ENCODE measurements at places on chromosomes 7 and 10.
A peak's percentile ranks its signal among the peaks of the same experiment; 100 is the strongest.

- DNase-seq, result no peak
Observed at GRCh38 chr7:157542068-157543021, 205.5 kb downstream of the DNAJB6 start.

DNA sequence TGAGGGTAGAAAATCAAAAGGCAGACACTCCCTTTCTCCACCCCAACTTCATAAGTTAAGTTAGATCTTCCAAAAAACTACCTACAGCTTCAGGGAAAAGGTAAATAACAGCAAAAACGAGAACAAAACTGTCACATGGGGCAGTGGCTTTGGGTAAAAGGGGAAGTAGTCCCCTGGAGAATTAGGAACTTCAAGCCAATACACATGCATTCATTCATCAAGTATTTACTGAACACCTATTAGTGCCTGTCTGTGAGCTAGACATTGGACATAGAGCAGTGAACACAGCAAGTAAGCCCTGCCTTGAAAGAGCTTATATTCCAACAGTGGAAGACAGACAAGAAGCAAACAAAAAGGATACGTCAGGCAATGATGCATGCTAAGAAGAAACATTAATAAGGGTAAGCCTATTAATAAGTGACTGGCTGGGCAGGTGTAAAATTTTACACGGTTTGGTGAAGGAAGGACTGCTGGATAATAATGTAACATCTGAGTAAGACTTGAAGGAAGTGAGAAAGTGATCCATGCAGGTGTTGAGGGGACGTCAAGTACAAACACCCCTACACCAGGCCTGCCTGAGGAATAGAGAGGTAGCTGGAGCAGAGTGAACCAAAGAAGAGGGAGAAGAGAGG, 69.6 kb upstream of the RAPGEF5 start:
- DNase-seq, result no peak

DNA sequence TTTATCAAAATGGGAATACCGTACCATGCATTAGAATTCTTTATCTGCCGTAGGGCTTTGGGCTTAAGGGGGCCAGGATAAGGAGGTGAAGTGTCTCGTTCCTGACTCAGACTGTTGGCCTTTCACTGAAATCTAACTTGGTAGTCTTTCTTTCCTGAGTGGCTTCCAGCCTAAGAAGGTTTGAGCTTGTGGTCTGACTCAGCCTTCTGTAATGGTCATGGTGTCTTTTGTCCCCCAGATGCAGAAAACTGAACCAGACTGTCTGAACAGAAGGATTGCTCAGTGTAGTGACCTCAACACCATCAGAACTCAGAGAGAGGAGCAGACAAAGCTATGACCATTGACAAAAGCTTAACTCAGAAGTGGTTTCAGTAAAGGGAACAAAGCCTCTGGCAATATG, 39.5 kb downstream of the WNT2 start:
- peak; percentile 95 for DNase-seq

- no peak for DNase-seq
Observed at GRCh38 chr10:17758896-17759295, 6.9 kb downstream of the TMEM236 start.

DNA sequence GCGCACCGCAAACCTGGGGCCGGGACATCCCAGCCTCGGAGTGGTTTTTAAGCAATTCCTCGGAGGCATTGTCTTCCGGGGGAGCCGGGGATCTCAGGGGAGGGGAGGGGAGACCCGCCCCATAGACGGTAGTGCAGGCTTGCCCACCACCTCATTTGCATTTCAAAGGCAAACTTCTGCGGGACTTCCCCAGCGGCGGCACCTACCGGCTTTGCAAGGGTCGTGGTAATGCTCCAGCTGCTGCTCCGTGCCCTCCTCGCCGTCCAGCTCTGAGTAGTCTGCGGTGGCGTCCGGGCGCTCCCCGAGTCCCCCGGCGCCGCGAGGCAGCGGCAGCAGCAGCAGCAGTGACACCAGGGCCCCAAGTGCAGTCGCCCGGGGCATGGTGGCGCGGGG, 425 bp downstream of the TLL2 start:
- DNase-seq, result no peak

GRCh38 chr7:157693521-157694375, 356.9 kb downstream of the DNAJB6 start:
- DNase-seq, result no peak

- DNase-seq, result no peak
Observed at GRCh38 chr10:4982764-4983226, 19.6 kb downstream of the AKR1C1 start.

GRCh38 chr10:48336978-48337599, 30.6 kb downstream of the MAPK8 start:
- no peak for DNase-seq

GRCh38 chr10:123754123-123754522, 88.0 kb downstream of the GPR26 start:
- no peak for DNase-seq

- peak; percentile 1 for DNase-seq
Observed at GRCh38 chr10:106711313-106711906, 453.1 kb downstream of the SORCS1 start.

DNA sequence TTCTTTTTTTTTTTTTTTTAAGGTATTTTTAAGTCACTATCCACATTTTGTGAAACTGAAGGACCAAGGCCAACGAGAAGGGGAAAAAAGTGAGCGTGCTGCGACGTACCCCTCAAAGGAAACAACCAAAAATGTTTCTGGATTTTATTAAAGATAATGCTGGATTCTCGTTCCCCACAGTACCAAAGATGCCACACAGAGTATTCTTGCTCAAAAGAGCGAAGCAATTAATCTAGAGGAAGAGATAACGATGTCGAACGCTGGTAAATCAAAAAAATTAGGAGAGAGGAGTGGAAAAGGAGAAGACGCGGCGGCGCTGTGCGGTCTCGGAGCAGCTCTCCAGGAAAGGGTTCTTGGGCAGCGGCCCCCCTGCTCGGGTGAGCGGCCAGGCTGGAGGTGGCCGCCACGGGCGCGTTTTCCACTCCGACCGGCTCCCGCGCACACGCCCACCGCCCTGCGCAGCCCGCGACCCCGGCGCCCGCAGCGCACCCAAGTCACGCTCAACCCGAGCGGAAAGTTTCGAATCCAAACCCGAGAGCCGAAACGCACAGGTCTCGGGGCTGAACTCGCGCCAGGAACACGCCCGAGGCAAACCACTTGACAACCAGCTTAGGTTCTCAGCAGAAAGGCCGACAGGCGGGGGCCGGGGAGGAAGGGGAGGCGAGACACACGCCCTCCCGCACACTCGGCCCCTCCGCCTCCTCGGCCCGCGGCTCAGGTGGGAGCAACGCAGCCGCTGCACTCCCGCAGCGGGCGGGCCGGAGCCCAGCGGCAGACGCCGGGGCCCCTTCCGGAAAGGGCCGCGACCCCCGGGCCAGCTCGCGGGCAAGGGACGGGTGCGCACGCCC, 989 bp downstream of the SRPK2 start:
- peak; percentile 69 for DNase-seq

DNA sequence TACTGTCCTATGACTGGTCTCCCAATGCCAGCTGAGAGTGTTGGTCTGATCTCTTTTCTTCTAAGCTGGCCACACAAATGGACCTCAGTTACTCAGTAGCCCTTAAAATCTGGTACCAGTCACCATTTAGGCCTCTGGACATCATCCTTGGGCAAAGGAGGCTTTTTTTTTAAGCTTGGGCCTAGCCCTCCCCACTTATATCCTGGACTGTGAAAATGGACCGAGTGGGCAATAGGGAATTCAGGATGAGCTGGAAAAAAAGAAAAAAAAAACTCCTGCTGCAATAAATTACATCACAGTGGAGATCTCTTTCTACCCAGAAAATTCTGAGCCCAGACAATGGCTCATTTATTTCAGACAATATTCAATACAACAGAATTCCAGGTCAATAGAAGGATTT, 68.4 kb downstream of the PARP12 start:
- DNase-seq, result no peak

- no peak for DNase-seq
Observed at GRCh38 chr10:15290150-15290549, 80.9 kb downstream of the FAM171A1 start.

- DNase-seq, result no peak
Observed at GRCh38 chr10:35554461-35555056, 50.6 kb upstream of the GJD4 start.

DNA sequence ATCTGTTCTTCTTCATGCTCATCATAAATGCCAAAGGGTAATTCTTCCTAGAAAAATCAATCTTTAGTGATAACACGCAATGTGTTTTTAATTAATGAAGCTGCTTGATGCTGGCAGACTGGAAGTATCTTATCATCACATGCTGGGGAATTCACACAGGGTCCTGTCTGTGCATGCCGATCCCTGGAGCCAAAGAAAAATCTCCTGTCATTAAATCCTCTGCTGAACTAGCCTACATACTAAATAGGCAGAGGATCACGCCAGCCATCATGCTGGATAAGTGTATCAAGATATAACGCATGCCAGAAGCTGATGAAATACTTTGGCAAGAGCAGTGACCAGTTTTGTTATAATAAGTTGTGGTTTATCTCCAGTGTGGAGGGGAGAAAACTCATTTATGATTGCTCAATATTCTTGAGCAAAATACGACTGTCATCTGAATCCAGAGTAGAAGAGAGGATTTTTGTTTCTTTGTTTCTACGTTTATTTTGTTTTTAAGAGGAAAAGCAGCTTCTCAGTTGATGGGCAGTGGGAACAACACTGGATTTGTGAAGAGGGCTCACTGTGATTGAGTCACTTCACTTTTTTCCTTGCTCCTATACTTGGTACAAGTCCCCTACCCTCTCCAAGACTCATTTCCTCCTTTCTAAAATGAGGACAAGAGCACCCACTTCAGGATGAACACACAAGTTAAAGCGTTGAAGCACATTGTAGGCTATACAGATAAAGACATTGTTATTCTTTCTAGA, 649.1 kb downstream of the TNS3 start:
- DNase-seq, result peak; percentile 93

DNA sequence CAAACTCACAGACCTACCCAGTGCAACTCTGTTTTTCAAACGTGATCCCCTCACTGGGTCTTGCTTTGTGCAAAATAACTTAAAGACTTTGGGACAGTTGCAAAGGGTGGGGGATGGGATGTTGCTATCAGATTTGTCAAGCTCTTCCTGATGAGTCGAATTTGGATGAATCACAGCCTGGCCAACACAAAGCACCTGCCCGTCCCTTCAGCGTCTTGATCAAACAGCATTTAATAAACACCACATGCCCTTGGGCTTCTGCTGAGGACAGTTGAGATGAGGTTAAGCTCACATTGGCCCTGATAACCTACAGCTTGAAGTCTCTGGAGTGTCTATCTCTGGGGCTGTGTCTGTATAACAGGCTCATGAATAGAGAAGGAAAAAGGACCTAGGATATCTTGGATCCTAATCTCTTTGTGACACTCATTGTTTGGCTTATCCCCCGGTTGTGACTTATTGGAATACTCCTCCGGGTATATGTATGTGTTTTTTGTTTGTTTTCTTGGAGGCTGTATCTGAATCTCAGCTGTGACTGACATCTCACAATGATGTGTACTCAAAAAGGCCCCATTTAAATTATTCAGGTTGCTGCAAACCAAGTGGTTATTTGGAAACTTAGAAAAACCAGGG, 132.6 kb upstream of the NAMPT start:
- DNase-seq, result peak; percentile 74

DNA sequence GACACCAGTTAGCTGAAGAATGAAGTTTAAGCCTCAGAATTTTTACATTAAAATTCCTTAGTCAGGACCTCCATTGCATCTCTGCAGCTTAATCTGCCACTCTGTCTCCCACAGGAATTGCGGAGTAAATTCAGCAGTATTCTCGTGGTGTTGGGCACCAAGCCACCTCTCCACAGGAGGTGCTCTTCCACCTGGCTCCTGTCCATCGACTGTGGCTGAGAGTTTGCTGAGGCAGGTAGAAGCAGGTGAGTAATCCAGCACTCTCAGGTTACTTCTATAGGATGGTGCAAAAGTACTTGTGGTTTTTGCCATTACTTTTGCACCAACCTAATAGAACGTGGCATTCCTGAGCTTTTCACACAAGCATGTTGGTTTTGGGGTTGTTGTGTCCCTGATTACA, 134.1 kb downstream of the GFRA1 start:
- no peak for DNase-seq

GRCh38 chr7:16066805-16067459, 354.4 kb downstream of the CRPPA start:
- DNase-seq, result no peak

DNA sequence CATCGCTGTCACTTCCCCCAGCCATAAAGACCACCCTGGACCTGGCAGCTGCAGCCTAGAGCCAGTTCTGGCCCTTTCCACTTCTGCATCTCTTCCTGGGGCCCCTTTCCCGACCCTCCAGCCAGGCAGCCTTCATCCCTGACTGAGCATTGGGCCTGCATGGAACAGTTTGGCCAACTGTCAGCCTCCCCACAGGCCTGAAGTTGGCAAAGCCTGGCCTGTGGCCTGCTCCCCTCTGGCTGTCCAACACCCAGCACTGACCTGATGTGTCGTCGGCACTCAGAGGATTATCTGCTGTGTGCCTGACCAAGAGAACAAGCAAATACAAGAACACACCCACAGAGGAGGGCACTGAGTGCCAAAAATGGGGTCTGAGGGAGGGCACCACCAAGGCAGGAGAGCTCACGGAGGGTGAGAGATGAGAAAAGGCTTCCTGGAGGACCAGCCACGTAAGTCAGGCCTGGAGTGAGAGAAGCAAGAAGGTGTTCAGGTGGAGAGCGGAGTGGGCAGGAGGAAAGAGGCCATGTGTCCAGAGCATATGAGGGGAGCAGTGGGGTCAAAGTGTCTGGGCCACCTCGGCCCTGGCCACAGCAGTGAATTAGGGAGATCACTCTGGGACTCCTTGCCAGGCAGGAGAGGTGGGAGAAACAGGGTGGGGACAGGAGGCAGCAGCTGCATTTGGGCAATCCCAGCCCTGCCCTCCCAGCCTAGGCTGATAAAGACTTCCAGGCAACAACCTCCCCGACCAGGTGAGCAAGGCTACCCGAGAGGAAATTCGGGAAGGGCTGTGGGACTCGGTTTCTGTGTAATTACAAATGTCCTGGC, 4.5 kb downstream of the GPRIN2 start:
- no peak for DNase-seq

- DNase-seq, result no peak
Observed at GRCh38 chr10:83512681-83513080, 626.6 kb upstream of the GHITM start.

- peak; percentile 13 for DNase-seq
Observed at GRCh38 chr7:131293018-131293417, 34.7 kb upstream of the MKLN1 start.

GRCh38 chr7:47973739-47974138, 5.7 kb downstream of the HUS1 start:
- no peak for DNase-seq

- peak; percentile 52 for DNase-seq
Observed at GRCh38 chr7:1758028-1758858, 88.2 kb downstream of the ELFN1 start.

DNA sequence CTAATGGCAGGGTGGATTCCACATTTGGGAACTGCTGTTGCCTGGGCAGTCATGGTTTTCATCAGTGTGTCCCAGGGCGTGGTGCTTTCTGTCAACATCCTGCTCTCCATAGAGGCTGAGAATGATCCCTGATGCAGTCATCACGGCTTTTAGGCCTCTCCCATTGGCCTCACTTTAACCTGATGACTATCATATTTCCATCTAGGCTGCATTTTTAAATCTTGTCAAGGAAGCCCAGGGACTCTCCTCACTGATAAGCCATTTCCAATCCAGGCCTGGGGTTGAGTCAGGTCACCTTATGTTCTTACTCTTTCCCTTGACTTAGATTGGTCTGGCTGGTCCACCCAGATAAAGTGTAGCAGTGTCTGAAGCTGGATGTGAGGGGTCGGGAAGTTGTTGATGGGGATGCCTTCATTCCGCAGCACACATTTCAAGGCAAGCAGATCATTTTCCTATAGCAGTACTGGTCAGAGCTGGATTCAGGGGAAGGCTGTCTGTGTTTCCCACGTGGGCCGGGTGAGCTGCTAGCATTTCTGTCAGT, 177.0 kb downstream of the AUTS2 start:
- no peak for DNase-seq

GRCh38 chr10:108970016-108970415, 953.3 kb downstream of the XPNPEP1 start:
- peak; percentile 16 for DNase-seq

GRCh38 chr10:60906411-60906810, 37.6 kb downstream of the RHOBTB1 start:
- DNase-seq, result peak; percentile 13

All from RPMI7951 (cell line).